Lower lobe of right lung (tissue), 2 donors: ENCODE measurements at places on chromosomes 11 and 22. TPM values are rescaled to one million over a fixed set of nuclear protein-coding genes. Genes with fewer than 3 reads are reported as not detected.

GRCh38 chr22:40180403-40180802 lies 2.7 kb downstream of the TNRC6B start:
- no peaks in the 10 kb centered on the region for H3K36me3 ChIP-seq
- no peak overlapping the region for H3K27ac ChIP-seq
- H3K4me1 ChIP-seq, result peaks cover 76% of the 10 kb centered on the region
- no peak overlapping the region for H3K4me3 ChIP-seq

GRCh38 chr11:121231576-121232278 lies 60.8 kb upstream of the SC5D start:
- no peaks in the 10 kb centered on the region for H3K36me3 ChIP-seq
- no peaks in the 10 kb centered on the region for H3K27me3 ChIP-seq
- no peak overlapping the region for H3K4me3 ChIP-seq
- H3K27ac ChIP-seq, result no peak overlapping the region

DNA sequence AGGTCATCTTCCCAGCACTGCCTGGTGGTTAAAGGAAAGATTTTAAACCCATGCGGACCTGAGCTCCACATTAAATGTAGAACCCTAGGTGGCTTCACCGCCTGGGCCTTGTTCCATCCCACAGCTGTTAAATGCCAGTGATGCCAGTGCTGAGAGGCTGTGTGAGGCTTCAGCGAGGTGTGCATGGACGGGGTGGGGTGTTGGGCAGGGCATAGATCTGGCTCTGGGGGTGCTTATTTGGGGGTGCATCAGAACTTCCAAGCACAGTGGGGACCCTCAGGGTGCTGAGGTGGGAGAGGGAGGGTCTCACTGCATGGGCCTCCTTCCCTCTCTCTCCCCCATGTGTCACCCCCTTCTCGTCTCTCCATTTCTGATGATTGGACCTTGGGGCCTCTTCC lies 90.1 kb upstream of the B3GAT1 start:
- H3K36me3 ChIP-seq, result no peaks in the 10 kb centered on the region
- no peaks in the 10 kb centered on the region for H3K4me1 ChIP-seq
- no peak overlapping the region for H3K4me3 ChIP-seq
- no peak overlapping the region for H3K27ac ChIP-seq
- H3K27me3 ChIP-seq, result peaks cover 5% of the 10 kb centered on the region

DNA sequence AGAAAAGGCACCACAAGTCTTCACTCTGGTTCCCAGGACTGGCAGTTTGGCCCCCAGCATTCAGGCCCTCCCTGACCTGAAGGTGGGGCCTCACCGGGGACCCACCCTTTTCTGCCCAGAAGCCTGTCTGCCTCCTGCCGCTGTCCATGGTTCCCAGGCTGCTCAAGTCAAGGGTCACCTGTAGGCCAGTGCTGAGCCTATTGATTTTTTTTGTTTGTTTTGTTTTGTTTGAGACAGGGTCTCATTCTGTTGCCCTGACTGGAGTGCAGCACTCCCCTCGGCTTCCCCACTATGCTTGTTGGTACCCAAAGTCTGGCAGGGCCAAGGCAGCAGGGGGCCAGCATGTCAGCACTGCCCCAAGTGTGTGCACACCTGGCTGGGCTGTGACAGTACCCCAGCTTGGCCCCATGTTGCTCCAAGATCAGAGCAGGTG lies 11.0 kb upstream of the MED17 start:
- H3K4me1 ChIP-seq, result no peaks in the 10 kb centered on the region
- no peaks in the 10 kb centered on the region for H3K27me3 ChIP-seq
- no peaks in the 10 kb centered on the region for H3K36me3 ChIP-seq
- no peak overlapping the region for H3K4me3 ChIP-seq

GRCh38 chr22:45212992-45213751 lies 27.5 kb downstream of the KIAA0930 start:
- peaks cover 34% of the 10 kb centered on the region for H3K4me1 ChIP-seq
- peaks cover 5% of the 10 kb centered on the region for H3K36me3 ChIP-seq
- peak overlapping the region; percentile 53 for H3K27ac ChIP-seq
- peak overlapping the region; percentile 39 for H3K4me3 ChIP-seq
- peak; percentile 59 for DNase-seq
- H3K27me3 ChIP-seq, result no peaks in the 10 kb centered on the region

- H3K36me3 ChIP-seq, result no peaks in the 10 kb centered on the region
- H3K27ac ChIP-seq, result no peak overlapping the region
- no peaks in the 10 kb centered on the region for H3K4me1 ChIP-seq
- no peak for DNase-seq
Measured at GRCh38 chr11:74566146-74566960, 26.0 kb upstream of the POLD3 start.

GRCh38 chr11:97259434-97259833 lies 869.6 kb downstream of the JRKL start:
- no peaks in the 10 kb centered on the region for H3K4me1 ChIP-seq
- no peak overlapping the region for H3K27ac ChIP-seq
- no peak overlapping the region for H3K4me3 ChIP-seq
- H3K36me3 ChIP-seq, result no peaks in the 10 kb centered on the region
- H3K27me3 ChIP-seq, result no peaks in the 10 kb centered on the region

- peaks cover 6% of the 10 kb centered on the region for H3K27me3 ChIP-seq
- H3K36me3 ChIP-seq, result no peaks in the 10 kb centered on the region
- peaks cover 3% of the 10 kb centered on the region for H3K4me1 ChIP-seq
- no peak for DNase-seq
- no peak overlapping the region for H3K27ac ChIP-seq
Measured at GRCh38 chr11:68674461-68674860, 9.9 kb upstream of the GAL start.

- H3K27me3 ChIP-seq, result no peaks in the 10 kb centered on the region
- DNase-seq, result no peak
- H3K36me3 ChIP-seq, result no peaks in the 10 kb centered on the region
- no peak overlapping the region for H3K4me3 ChIP-seq
Measured at GRCh38 chr11:83480251-83480650, 194.1 kb upstream of the CCDC90B start.

GRCh38 chr11:94823102-94823732 lies 55.1 kb downstream of the AMOTL1 start:
- no peaks in the 10 kb centered on the region for H3K27me3 ChIP-seq
- no peak overlapping the region for H3K4me3 ChIP-seq
- H3K27ac ChIP-seq, result no peak overlapping the region
- DNase-seq, result no peak
- H3K4me1 ChIP-seq, result peaks cover 9% of the 10 kb centered on the region
- H3K36me3 ChIP-seq, result peaks cover 64% of the 10 kb centered on the region

DNA sequence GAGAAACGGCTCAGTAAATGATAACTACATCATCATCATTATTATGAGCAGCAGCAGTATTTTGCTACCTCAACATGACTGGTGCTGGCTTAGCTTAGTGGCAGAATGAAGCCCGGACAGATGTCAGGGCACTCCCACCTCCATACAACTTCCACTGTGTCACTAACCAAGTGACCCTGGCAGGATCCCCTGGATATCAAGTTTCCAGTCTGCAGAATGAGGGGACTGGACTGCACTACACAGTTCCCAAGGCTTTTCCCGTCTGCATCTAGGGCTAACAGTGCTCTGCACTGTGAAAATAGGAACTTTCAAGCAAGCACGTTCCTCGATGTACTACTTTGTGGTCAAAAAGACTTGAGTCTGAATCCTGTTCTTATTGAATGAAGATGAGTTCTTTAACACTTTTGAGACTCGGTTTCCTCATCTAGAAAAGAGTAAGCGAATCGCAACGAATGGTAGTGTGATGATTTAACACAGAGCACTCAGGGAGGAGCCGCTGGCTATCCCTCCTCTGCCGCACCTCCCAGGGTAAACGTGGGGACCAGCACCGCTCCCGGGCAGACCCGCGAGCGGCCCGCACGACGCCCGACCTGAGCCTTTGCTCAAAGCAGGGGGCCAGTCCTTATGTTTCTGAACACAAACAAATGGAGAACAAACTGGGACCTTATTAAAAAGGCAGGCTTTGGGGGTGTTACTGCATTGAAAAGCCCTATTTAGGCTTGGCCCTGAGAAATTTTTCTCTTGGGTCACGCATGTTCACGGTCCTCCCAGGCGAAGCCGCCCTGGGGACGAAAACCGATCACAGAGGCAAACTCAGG lies 910 bp downstream of the CLTCL1 start:
- peak overlapping the region; percentile 76 for H3K27ac ChIP-seq
- H3K27me3 ChIP-seq, result no peaks in the 10 kb centered on the region
- peak overlapping the region; percentile 82 for H3K4me3 ChIP-seq

- H3K4me3 ChIP-seq, result no peak overlapping the region
- H3K27ac ChIP-seq, result no peak overlapping the region
- no peak for DNase-seq
- no peaks in the 10 kb centered on the region for H3K27me3 ChIP-seq
Measured at GRCh38 chr11:125192717-125193415, 28.3 kb downstream of the PKNOX2 start.

The EMID1 gene
- total RNA-seq, result 8.2 TPM

The OR52N4 gene
- total RNA-seq, result not detected

The HEPN1 gene
- not detected for total RNA-seq

The TRPT1 gene
- total RNA-seq, result 27.8 TPM

The KLHDC7B gene
- total RNA-seq, result 0.77 TPM

The DDI1 gene
- total RNA-seq, result not detected

The OR2AG2 gene
- 0.09 TPM for total RNA-seq

The OR51S1 gene
- total RNA-seq, result not detected

The RHOD gene
- total RNA-seq, result 12.2 TPM
